Hepatic stellate cell (primary cell): ENCODE measurements at places on chromosomes 6 and 20.

DNA sequence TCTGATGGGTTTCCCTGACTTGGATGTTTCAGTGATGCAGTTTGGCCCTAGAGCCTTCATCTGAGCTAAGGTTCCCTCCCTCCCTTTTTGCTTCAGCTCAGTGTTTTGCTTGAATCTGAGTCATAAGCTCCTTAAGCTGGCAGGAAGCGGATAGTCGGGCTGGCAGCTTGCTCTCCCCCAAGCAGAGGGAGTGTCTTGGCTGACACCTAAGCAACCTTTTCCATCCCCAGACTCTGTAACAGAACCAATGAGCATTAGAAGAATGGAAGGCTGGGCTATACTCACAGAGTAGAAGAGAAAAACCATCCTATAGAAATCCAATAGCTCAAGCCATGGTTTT is 98.3 kb downstream of the HAO1 start:
- DNase-seq, result peak; percentile 35

DNA sequence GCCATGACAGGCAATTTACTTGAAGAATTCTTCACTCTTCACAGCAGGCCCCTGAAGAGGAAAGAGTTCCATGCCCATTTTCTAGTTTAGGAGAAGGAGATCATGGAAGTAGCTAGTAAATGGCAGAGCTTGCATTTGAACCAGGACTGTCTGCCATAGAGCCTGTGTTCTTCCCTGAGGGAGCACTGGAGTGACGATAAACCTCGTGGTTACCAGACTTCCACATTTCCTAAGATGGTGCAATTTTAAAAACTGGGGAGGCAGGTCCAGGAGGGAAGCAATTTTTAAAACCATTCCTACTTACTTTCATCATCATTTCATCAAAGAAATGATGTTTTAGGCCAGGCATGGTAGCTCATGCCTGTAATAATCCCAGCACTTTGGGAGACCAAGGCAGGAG is 36.8 kb downstream of the STK35 start:
- no peak for DNase-seq

DNA sequence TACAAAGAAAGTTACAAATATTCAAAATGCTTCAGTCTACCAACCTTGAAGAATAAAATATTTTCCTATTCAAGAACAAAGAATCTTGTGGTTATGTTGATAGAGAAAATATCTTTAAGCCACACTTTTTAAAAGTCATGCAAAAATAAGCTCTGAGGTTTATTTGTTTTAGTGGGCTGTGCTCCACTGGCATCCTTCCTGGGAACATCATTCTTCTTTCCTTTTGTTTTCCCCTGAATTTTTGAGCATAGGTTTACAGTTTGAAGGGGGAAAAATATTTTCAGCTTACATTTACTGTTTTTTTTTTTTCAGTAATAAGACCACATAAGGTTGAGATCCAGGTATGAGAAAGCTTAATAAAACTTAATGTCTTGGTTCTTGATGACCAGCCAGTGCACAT is 72.0 kb upstream of the BACH2 start:
- DNase-seq, result no peak

DNA sequence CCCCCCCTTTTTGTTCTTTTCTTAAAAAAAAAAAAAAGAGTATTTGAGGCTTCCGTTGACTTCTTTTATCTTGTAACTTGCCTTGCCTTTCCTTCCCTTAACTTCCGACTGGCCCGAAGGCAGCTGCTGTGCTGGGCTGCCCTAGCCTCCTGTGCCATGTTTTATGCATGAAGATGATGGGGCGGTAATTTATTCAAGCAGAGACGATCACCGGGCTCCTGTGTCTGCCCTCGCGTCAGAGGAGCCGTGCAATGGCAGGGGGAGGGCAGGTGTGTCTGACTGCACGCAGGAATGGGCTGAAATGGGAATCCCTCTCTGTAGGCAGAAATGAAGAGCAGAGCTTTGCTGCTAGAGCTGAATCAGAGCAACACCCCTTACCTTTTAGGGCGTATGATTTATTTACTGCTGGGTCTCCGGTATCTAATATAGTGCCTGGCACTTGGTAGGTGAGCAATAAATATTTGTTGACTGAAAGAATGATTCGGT is 106.3 kb upstream of the RIPOR2 start:
- DNase-seq, result no peak

DNA sequence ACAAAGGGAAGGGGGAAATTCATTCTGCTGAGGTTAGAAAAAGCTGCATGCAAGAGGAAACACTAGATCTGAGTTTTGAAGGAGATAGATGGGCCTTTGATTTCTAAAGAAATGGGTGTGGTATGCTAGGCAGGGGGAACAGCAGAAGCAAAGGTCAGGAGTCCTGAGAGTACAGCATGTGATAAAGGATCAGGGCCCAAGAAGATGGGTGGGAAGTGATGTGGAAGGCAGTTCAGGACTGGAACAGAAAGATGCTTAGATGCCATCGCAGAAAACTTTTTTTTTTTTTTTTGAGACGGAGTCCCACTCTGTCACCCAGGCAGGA is 126.2 kb downstream of the ALDH8A1 start:
- DNase-seq, result no peak

DNA sequence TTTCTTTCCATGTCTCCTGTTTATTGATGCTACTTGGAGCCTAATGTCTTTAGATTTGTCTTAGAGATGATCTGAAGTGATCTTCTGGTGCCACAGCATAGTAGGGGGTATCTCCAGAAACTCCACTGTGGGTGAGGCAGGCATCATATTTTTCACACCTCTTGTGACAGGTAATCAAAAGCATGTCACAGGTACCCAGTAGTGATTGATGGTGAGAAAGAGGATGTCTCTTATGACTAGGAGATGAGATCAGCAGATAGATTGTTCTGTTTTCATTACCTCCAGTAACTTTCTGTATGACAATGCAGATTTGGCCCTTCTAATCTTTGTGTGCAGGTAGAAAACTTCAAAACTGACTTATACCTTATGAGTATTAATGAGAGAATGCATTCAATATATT is 13.5 kb downstream of the NCOA7 start:
- no peak for DNase-seq

DNA sequence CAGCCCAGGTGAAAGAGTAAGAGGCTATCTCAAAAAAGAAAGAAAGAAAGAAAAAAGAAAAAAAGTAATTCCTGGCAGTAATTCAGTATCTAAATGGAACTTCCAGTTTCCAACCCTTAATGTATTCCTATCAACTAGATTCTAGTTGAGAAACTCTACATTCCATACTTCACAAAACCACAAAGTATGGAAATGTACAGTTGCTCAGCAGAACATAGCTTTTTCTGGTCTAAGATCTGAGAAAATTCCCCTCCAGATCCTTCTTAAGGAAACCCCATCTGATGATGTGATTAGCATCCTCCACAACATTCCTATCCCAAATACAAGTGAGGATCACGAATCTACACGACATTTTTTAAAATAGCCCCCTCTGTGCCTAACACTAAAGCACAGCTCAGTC is 3.6 kb downstream of the ARMH2 start:
- no peak for DNase-seq

DNA sequence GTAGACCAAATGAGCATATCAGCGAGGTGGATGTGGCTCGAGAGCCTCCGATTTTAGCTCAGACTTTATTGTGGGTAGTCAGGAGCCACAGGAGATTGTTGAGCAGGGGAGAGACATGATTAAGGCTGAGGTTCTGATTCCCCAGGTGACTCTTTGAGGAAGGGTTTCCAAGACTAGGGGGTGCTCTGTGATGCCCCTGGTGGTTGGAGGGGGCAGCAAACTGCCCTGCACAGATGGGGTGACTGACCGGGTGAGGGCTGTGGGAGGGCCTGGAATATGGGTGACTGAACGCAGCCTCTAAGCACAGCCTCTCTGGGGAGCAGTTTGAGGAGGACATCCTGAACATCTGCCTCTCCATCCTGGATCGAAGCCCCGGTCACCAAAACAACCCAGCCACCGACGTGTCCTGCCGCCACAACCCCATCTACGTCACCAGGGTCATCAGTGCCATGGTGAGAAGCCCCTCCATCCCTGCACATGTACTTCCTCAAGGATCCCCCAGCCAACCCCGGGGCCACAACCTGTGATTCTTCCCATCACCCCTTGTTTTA is 17.0 kb downstream of the TGM6 start:
- DNase-seq, result no peak

GRCh38 chr6:65706436-65706835 is 590 bp downstream of the EYS start:
- DNase-seq, result no peak
